Activated naive CD4-positive, alpha-beta T cell (primary cell): ENCODE measurements at places on chromosomes 13 and 19.

DNA sequence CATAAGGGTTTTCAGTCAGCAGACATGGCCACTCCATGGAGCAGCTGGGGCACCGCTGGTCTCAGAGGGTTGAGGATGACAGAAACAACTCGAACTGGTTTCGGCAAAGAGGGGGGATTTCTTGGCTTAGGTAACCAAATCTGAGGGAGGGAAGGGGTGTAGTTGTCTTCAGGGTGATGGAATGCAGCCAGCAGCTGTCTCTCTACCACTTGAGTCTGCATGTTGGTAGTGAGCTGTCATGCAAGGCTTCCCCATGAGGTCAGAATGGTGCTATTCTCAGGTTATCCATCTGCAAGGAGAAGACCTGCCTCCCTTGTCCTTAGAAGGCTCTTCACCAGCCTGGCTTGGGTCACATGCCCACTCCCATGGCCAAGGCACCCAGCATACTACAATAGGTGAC is 55.6 kb upstream of the PEG3 start:
- DNase-seq: no peak

DNA sequence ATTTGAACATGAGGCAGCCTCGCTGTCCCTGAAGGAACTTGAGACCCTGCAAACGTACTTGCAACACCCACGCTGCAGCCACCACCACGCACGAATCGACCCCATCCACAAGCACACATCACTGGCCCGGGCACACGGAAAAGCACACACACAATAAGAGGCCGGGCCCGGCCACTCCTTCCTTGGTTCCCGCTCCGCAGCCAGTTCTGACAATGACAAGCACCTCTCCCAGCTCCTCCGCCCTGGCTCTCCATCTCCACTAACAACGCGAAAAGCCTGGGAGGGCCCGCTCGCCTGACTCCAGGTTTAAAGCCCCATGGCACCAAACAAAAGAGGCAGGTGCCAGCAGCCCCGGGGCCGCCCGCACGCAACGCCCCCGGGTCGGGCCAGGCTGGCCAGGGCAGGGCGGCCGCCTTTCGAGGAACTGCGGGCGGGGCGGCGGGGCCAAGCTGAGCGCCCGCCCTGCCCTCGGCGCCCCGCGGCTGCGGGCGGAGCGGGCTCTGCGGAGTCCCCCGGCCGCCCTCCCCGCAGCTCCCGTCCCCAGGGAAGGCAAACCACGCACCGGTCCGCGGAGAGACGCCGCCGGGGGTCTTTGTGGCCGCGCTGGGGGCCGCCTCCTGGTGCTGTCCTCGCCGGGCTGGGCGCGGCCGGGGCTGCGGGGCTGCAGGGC is 495 bp downstream of the DCLK1 start:
- no peak for DNase-seq

DNA sequence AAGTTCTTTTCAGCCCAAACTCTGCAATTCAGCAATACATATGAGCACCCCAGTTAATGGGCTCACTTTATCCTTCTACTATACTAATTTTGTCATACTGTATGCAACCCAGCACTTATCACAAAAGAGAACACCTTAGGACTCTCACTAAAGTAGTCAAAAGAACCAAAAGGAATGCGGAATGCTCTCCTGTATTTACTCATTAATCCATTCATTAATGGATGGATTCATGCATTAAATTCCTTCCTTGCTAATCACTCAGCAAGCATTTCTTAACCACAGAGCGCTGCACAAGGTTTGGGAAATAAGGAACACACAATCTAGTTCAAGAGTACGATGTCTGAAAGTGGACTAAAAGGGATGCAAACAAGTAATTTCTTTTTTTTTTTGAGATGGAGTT is 12.8 kb upstream of the DOCK9 start:
- DNase-seq: no peak

DNA sequence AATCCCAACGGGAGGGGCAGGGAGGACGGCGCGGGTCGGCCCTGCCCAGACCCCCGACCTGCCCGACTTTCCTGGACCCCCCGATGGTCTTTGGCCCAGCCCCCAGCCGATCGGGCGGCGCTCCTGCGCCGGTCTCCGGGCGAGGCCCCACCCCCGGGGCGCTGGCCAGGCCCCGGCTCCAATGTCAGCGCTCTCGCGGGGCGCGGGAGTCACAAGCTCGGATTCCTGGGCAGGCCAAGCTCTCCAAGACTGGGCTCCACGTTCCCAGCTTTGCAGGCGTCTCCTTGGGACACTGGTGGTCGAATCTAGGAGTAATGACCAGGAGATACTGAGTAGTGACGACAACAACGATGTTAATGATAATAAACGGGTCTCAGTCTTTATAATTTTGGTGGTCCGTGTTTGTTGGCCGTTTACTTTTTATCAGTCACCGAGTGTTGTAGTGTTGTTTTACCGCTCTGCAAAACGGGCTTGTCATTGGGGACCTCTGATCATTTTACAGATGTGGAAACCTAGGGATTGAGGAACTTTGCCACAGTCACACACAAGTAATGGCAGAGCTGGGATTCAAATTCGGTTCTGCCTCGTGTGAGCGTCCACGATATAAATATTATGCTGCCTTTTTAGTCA is 545 bp downstream of the RAD23A start:
- peak; percentile 42 for DNase-seq

DNA sequence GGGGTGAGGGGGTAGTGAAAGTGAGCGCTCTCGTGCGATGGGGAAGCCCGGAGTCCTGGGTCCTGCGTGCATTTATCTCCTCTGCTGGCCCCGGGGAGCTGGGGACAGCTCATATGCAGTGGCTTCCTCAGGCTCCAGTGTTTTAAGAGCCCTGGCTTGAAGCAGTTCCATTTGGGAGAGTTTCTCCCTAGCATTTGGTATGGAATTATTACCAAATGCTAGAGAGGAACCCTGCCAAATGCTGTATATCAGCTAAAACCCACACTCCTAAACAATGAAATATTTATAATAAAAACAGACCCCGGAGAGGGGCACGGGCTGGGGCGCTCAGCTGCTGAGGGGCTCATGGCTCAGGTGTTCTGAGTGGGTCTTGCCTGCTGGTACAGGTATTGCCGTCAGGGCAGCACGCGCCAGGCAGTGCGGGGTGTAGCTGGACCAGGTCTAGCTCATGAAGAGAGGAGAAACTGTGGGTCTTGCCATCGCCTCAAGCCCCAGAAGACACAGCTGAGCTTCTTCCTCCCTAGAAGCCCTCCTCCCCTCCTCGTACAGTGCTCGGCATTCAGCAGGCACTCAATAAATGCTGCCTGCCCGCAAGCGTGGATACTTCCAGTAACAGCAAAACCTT is 163.6 kb upstream of the ZNF536 start:
- no peak for DNase-seq

DNA sequence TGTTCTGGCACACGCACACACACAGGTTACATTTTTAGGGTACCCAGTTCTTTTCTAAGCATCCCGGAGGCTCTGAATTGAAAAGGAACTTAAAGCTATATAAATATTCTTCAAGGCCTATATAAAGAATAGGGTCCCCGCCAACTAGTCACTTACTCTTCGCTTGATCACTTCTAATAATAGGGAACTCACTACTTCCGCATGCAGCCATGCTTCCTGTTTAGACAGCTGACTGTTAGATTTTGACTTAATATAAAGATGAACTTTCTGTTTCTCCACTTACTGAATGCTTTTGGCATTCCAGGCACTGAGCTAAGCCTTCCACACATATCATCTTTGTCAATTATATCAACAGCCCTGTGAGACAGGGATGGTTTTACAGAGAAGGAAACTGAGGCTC is 259.6 kb downstream of the TSHZ3 start:
- no peak for DNase-seq

DNA sequence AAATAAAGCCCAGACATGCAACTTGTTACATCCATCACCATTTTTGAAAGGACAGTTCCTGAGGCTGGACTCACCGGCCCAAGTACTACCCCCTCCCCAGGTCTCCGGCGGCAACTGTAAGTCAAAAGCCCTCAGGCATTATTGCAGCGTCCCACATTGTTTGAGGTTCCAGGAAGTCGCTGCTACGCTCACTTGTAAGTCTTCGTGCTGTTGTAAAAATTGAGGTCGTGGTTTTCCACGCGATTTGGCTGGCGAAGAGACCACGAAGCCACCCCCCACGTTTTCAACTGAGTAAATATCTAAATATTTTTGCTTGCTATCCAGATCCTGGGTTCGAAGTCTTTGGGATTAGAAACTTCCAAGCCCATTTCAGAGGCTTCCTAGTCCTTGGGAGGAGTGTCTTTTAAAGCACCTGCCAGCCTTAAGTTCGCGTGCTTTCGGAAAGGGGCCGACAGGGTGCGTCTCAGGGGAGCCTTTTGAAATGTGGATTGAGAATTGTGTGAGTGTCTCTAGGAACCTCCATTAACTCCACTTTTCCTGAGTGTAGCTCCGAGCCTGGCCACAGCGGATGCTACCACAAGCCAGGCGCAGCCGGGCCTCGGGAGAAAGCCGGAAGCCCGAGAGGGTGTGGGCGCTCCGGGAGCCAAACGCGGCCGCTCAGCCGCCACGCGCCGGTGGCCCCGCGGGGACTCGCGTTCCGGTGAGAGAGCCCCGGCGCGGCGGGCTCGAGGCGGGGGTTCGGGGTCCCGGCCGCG is 434 bp upstream of the FNDC3A start:
- peak; percentile 64 for DNase-seq

DNA sequence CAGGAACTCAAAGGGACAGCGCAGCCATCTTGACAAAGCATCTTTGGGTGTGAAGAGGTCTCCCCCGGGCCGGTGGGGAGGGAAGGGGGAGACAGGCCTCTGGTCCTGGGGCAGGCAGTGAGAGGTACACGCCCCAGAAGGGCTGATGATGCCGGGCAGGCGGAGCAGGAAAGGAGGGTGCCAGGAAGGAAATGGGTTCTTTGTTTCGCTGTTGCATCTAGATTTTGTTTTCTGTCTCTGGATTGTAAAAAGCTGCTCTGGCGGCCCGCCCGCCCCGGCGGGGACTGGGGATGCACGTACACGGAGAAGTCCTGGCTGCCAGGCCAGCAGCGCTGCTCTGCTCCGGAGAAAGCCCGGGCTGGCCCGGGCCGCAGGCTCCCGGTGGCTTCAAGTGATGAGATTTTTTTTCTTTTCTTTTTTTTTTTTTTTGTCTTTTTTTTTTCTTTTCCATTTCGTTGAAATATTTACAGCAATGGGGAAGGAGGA is 13.2 kb upstream of the ASF1B start:
- no peak for DNase-seq

DNA sequence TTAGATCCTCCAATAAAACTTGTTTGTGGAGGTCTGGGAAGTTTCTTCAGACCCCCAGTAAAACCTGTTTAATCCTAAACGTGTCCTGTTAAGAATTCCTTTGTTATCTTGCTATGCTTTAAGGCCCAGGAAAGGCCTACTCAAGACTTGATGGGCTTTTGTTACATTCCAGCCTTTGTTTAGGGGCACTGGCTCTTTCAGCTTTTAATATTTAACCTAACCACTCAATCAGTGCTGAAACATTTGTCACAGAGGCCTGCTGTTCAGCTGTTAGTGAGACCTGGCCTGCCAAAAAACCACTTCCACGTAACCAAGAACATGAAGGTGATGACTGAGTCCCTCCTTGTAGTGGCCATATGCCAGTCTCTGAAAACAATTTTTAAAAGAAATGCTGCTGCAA is 41.7 kb downstream of the PCDH17 start:
- no peak for DNase-seq

DNA sequence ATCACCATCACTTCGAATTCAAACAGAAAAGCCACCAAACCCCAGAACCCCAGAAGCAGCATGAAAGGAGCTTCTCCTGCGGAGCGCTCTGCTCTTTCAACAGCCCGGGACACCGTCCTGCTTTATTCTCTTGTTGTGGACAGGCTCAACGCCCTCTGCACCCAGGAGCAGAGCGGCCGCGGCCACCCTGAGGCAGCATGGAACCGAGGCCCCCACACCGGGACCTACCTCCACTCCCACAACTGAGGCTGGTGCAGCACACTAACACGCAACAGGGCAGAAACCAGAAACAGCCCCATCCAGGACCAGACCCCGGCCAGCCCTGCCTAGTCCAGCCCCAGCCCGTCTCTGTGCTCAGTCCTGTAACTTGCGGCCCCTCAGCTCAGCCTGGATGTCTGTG is 7.2 kb downstream of the AP3D1 start:
- DNase-seq: no peak
